GM12864 (cell line): ENCODE measurements at places on chromosomes 16 and 17.

GRCh38 chr17:49180303-49180702 lies 30.1 kb downstream of the GNGT2 start:
- DNase-seq, result no peak

DNA sequence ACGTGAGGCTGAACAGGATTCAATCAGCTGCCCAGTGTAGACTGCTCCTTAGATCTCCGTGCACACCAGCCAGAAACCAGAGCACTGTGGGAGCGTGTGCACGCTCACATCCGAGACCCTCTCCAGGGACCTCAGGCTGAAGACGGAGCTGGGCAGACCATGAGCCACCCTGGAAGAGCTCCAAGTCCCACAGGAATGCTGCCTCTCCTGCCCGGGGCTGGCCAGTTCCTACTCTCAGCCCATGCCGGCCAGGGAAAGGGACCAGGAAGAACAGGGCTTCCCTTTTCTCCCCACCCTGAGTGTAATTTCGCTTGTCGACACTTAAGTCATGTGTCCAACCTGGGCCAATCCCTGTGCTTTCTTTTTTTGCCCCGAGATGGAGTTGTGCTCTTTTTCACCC lies 6.9 kb downstream of the ALYREF start:
- DNase-seq, result no peak

DNA sequence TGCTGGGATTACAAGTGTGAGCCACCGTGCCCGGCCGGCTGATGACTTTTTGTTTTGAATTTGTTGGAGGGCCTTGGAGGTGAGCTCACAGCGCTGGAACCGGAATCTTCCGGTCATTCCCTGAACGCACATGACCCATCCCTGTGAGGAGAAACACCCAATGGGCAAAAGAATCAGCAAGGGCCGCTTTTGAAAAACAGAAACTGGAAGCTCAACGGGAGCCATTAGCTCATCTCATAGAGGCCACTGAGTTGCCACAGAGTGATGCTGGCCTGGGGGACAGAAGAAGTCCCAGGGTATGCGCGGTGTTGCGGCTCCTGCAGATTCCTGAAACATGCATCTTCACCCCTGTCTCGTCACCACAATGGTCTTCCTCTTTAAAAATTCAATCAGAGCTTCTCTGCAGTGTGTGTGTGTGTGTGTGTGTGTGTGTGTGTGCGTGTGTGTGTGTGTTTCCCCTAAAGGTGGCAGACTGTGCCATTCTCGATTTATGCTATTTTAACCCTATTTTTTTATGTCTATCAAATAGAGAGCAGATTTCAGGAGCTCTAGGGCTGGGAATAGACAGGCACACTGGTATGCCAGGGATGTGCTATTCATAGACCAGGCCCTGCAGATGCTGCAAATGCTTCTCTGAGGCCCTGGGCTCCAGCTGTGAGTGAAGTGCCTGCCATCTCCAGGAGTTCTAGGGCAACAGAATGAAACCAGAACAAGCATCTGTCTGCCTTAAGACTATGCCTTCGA lies 68.3 kb downstream of the MARCHF10 start:
- DNase-seq, result no peak

GRCh38 chr17:49031965-49032928 lies 35.1 kb downstream of the IGF2BP1 start:
- DNase-seq, result peak; percentile 40

- no peak for DNase-seq
Observed at GRCh38 chr16:87098976-87099720, 218.0 kb downstream of the C16orf95 start.

- no peak for DNase-seq
Observed at GRCh38 chr16:27231692-27232060, 28.4 kb downstream of the KDM8 start.
